Stimulated activated CD4-positive, alpha-beta T cell treated with anti-CD3 and anti-CD28 coated beads, Interleukin-2, amount 100 ng/mL, for 24 hours (primary cell): ENCODE measurements at places on chromosomes 1 and 21.

DNA sequence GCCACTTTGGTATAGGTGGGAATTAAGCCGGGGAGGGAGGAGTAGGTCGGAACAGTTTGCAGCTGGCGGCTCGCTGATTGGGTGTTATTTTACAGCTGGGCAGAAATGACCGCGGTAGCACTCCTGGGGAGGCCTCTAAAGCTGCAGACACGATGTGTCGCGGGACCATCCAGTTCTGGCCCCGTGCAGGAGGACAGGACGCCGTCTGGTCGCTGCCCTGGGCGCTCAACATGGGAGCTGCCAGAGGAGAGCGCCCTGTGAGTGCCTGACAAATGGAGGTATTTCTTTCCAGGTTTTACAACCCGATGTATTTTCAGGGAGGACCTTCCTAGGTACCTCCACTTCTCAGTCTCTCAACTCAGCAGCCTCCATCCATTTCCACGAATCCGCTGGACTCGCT lies 46.2 kb downstream of the CDC7 start:
- no peak for DNase-seq

- no peak for DNase-seq
These were observed 262.0 kb downstream of the NUF2 start for GRCh38 chr1:163583661-163584181.

DNA sequence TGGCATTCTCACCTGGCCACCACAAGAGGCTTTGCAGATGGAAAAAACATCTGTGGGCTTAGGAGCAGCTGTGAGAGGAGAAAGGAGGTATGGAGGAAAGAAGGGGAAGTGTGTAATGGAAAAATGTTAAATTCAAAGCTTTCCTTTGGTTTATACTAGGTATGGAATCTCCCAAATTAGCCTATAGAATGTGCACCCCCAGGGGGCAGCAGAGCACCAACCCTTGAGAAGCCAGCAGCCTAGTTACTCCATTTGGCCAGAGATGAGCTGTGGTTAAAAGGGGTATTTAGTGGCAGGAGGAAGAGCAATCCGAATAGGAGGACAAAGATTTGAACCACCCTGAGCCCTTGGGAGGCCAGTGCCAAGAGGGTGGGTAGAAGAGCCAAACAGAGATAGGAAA lies 97.5 kb upstream of the CTTNBP2NL start:
- peak; percentile 51 for DNase-seq

DNA sequence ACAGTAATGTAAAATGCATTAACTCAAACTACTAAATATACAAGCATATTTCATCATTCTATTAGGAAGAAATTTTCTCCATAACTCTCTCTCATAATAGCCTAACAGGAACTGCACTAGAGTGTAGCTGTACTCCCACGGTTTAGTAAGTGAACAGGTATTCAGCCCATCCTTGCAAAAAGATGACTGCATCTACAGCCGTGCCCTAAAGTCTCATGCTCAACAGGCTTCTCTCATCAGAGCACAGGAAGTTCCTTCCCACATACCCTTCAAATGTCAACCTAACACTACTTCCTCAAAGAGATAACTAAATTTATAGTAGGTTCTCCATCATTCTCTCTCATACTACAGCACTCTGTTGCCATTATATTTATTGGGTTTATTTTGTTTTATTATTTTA lies 251.6 kb downstream of the AKT3 start:
- no peak for DNase-seq

- DNase-seq: no peak
These were observed 5.9 kb downstream of the ATF6 start for GRCh38 chr1:161771973-161772372.

- DNase-seq: no peak
These were observed 97.5 kb downstream of the LRIG2 start for GRCh38 chr1:113170519-113170918.

DNA sequence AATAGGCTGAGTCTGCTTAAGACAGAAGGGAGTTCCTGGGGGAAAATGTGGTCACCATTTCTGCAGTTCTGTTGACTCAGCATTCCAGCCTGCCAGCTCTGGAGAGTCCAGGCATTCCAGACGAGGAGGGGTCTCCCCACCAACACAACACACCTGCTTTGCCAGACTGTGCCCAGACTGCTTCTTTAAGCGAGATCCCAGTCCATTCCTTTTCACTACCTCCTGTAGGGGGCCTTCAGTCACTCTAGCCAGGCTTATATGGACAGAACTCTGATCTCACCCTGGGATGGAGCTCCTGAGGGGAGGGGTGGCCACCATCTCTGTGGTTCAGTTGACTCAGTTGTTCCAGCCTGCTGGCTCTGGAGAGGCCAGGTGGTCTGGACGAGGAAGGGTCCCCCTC lies 48.5 kb downstream of the UBE2U start:
- DNase-seq: no peak

- DNase-seq: peak; percentile 3
These were observed 485.3 kb upstream of the PTBP2 start for GRCh38 chr1:96236156-96236739.

GRCh38 chr1:40034869-40035268 lies 5.7 kb upstream of the CAP1 start:
- DNase-seq: no peak

- DNase-seq: no peak
These were observed 333.6 kb downstream of the NPHP4 start for GRCh38 chr1:5658340-5659316.

DNA sequence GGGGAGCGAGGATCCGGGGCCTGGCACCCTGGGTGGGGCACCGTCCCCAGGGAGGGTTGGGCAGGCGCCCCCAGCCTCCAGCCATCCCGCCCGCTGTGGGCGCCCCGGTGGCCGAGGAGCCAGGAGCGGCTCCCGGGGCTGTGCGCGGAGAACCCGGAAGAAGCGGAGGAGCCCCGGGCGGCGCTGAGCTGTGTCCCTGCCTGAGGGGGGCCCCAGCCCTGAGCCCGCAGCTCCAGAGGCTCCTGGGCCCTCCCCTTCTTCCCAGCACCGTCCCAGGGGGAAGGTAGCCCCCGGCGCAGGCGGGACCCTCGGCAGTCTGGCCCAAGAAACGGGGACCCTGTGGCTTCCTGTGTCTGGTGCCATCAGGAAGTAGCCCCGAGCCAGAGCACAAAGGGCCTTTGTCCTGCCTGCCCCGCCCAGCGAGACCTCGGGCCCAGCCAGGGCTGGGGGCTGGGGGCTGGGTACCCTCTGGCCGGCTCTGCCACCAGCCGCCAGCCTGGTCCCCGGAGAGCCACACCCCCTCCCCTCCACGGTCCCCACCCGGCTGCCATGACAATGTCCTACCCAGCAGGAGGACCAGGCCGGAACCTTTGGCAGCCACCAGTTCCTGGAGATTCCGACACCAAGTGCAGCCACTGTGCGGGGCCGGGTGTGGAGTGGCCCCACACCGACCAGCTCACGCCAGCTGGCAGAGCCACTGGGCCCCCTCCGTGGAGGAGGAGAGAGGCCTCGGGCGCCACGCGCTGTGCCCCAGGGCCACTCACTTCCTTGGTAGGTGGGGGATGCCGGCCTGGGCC lies 15.6 kb upstream of the TTLL10 start:
- DNase-seq: no peak

- DNase-seq: no peak
These were observed 41.8 kb downstream of the LYPLAL1 start for GRCh38 chr1:219215477-219215876.

GRCh38 chr1:23574265-23574754 lies 15.0 kb upstream of the ID3 start:
- no peak for DNase-seq

DNA sequence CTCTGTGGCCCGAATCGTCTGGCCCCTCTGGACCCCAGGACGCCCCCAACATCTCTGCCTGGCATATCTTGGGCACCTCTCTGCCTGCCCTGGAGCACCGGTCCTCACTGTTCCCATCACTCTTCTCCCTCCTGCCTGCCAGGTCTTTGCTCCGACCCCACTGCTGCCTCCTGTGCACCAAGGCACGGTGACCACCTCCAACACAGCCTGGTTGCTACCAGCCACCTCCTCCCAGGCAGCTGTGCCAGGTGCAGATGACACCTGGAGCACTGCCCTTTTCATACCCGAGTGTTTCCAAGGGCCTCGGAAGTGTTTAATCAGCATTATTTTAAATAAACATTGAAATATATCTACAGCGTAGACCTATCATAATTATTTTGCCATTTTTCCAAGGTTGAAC lies 31.3 kb downstream of the PKNOX1 start:
- no peak for DNase-seq
